ENCODE measurements at places on chromosomes 2 and 18.
A peak's percentile ranks its signal among the peaks of the same experiment; 100 is the strongest.

- DNase-seq, result no peak
Measured at GRCh38 chr2:54529935-54530334, 73.8 kb downstream of the SPTBN1 start.

DNA sequence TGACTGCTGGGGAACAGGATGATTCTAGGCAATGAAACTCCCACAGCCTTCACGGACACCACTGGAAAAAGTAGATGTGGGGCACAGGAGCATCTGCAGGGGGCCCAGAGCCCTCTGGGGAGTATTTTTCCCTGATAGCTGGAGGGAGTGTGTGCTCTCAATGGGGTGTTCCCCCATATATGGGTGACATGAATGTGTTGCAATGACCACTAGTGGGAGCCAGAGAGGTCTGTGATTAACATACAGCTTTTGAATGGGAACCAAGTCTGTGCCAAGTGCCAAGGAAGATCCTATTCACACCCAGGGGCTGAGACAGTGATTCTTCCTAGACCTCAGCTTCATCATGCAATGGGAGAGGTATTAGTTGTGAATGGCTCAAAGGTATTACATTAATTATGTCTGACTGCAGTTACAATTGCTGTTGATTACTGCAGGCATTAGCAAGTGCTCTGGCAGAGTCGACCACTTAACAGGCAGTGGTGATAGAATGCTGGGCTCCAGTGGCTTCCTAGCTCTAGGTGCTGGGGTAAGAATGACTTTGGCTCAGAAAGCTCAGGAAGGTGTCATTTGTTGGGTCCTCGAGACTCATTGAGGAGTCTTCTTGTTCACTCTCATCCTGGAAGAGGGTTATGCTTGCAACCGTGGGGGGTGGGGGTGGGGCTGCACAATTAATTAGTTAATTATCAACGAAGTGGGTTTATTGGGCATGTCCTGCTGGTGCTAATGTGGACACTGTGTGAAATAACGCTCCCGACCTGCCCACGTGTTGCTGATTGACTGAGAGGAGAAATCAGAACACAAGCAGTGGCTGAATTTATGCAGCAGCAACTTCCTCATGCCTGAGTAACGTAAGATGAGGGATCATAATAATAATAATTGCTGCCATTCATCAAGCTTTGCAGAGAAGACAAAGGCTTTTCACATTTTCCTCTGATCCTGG, 194.1 kb downstream of the CLIP4 start:
- peak; percentile 6 for DNase-seq

DNA sequence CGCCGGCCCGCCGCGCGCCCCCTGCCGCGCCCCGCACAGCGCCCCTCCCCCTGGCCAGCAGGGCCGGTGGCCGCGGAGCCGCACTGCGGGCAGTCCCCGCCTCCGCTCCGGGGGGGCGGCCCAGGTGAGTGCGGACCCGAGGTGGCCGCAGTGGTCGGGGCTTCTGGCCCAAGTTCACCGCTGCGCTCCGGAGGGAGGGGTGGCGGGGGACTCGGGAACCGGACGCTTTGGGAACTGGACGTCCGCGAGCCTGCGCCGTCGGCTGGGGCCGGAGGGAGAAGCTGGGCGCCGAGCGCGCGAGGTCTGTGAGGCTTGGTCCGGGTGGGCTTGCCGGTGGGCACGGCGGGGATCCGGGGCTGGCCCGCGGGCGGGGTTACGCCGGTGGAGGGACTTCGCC, 591 bp upstream of the LDLRAD4 start:
- no peak for DNase-seq

DNA sequence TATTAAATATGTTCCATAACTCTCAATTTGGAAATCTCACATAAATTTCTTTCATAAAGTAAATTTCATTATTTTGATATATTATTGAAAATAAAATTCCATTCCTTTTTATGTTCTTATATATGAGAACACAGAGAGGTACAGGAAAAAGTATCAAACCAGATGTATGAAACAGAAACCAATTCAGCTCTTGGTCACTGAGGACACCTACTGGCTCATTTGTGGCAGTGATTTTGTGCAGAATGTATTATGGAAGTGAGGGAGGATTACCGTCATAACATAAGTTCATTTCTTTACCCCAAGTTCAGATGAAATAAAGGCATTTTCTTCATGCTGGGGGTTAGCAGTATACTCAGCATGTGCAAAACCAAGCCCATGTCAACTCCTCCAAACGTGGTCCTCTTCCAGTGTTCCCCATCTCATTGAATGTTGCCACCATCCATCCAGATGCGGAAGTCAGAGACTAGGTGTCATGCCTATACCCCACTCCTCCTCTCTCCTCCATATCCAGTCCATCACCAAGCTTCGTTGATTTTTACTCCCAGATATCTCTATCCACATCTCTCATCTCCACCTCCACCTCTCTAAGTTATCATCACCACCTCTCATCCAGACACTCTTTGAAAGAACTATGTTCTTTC, 41.7 kb upstream of the MALL start:
- no peak for DNase-seq

GRCh38 chr18:8229787-8230186, 379.4 kb upstream of the RAB12 start:
- no peak for DNase-seq

GRCh38 chr18:75081486-75081885, 127.5 kb downstream of the PTGR3 start:
- DNase-seq, result no peak

GRCh38 chr18:5824370-5824984, 70.8 kb downstream of the TMEM200C start:
- no peak for DNase-seq

DNA sequence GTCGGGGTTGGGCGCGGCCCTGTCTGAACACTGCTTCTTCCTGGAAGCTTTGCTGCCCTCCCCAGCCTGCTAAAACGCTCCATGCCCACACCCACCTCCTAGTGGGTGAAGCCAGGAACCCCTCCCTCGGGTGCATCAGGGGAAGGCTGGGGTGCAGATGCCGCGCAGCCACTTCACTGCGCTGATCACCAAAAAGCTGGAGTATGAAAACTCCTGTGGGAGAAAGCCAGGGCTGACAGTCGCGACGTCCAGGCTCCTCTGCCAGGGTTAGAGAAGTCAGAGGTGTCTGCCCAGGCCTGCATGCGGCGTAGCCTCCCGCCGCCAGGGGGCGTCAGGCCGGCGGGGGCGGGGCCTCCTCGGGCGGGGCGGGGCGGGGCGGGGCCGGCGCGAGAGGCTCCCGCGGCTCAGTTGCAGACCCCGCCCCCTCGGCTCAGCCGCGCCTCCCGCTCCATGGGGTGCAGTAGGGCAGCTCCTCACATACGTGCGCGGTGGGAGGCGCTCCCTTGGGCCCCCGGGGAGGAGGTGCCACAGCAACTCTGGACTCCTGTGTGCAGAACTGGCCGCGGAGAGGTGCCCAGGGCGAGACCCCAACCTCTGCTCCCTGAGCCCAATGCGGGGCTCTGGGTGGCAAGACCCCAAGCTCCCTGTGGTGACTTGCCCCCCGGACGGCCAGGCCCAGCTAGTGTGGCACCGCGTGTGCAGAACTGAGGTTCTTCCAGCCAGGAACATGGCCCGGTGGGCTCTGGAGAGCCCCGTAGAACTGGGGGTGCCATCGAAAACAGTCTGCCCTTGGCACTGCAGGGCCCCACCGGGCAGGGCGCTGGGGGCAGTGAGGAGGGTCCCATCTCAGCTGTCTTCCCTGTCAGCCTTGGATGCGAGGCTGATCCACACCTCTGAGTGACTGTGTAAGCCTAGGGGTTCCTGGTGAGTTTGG, 1.8 kb upstream of the RNPEPL1 start:
- DNase-seq, result peak; percentile 93

- DNase-seq, result no peak
Measured at GRCh38 chr2:104279646-104280045, 574.3 kb upstream of the POU3F3 start.

DNA sequence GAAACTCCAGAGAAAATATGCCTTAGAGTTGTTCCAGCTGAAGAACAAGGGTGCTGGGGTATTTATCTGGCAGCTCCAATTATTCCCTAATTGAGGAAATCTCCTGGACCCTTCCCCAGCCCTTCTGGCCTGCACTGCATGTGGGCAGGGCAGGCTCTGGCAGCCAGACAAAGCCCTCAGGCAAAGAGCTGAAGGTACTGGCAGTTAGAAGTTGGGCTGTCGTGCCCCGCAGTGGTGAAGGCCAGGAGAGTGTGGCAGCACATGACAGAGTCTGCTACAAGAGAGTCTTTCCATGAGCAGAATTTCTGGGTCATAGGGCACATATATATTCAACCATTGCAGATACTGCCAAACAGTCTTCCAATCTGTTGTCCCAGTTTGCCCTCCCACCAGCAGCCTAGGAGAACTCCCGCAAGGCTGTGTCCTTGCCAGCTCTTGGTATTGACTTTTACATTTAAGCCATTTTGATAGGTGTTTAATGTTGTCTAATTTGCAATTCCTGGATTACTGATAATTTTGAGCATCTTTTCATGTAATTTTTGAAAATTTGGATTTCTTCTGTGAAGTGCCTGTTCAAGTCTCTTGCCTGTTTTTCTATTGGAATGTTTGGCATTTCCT, 26.6 kb downstream of the ONECUT2 start:
- DNase-seq, result no peak

- DNase-seq, result no peak
Measured at GRCh38 chr2:174024524-174025270, 59.5 kb upstream of the SP3 start.

DNA sequence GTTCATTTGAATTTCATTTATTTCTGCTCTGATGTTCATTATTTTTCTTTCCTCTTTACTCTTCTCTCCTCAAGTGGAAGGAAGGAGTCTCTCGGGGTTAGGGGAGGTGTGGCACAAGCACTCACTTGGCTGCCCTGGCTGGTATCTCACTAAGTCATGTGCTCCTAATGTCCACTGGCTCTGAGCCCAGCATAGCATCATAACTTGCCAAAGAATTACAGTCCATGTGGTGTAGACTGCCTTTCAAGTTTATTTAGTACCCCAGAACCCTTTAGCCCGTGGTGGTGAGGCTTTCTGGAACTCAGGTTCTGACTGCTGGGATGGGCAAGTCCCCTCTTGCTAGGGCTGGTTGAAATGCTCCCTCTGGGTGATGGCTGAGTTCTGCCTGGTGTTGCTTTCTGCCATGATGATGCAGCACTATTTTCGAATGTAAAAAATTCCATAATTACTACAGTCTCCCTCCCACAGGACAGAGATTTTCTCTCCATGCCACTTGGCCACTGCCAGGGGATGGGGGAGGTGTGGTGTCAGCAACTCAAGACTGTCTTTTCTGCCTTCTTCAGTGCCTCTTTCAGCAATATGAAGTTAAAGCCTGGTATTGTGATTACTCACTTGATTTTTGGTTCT, 22.2 kb downstream of the SPAG16 start:
- no peak for DNase-seq

DNA sequence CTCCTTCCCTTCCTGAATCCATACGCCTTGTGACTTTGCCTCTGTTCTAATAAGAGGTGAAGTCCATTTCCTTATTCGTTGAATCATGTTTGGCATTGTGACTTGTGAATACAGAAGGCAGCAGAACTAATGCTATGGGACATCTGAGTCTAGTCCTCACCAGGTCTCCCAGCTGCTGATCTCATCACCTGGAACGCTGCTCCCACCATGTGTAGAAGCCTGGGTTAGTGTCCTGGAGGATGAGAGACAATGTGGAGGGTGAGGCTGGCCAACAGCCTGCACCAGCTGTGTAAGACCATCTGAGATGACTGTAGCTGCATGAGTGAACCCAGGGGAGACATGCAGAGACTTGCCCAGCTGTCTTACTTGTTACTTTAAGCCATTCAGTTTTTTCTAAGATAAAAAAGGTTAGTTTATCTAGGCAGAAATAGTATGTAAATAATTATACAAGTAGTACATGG, 3.5 kb upstream of the HAAO start:
- no peak for DNase-seq

DNA sequence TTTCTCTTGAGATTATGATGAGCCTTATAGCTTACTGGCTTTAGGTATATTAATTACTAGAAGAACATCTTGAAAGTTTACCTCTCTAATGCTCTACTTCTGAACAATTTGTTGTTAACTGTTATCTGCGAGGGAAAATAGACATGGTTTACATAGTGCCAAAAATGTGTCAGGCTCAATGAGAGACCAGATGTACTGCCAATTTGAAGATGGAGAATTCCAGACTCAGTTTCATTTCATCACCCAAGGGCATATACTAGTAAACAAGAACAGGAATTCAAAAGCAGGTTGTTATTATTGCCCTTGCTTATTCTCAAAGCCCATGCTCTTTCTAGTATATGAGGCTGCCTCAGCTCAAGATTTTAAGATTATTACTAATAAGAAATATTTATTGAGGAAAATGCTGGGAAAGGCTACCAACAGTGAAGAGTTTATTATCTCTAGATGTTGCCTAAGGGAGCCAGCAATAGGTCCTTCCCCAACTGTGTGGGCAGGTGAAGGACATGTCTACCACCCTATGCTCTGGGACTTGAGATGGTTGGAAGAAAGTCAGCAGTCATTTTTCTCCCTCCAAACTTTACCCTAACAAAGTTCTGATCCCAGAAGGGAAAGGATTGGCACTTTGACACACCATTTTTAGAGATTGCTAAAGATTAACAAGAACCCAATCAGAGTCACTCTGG, 792.7 kb downstream of the METTL4 start:
- no peak for DNase-seq
